ENCODE measurements at places on chromosomes 5 and 9. TPM values are rescaled to one million over a fixed set of nuclear protein-coding genes. Genes with fewer than 3 reads are reported as not detected.

- no peak for DNase-seq
These were observed 292.1 kb downstream of the ARRDC3 start for GRCh38 chr5:91090995-91091394.

- no peak for DNase-seq
These were observed 96.1 kb downstream of the SEMA6A start for GRCh38 chr5:116478491-116478890.

DNA sequence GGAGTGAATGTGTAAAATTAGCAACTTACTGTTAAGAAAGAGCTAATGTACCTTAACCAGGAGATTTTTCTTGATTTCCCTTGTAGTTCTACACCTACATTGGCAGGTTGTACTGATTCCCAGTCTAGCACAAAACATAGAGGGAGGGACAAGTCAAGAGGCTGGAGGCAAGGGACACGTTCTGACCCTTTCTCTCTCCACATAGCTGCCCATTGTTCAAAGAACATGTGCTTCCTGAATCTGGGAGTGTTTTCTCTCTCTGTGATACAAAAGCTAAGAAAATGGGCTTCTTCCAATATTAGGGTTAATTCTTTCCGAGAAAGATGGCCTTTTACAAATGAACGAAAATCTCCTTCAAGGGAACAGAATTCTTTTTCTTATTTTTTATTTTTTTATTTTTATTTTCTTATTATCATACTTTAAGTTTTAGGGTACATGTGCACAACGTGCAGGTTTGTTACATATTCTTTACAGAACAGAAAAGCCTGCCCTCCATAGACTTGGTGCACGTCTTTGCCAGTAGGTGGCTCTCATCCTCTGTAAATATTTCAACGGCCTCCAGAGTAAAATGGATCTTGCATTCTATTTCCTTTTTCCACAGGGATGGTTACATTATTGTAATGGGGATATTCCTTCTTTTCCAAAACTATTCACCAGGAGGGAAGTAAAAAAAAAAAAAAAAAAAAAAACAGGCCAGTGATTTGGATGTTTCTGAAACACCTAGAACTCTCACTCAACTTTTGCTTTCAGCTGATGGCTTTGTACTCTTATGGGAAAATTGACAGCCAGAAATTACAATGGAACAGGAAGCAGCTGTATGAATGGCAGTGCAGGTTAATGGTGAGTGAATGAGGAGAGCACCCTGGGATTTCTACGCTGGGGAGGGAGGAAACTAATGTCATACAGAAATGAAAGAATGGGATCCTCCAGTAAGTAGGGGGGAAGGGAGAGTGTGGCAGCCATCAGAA, 13.1 kb upstream of the IFNA5 start:
- DNase-seq: no peak

The UBAP1 gene
- 43.0 TPM for total RNA-seq

The PCDHA1 gene
- not detected for total RNA-seq

The P4HA2 gene
- 42.0 TPM for total RNA-seq
